ENCODE measurements at places on chromosomes 12 and 14.
A peak's percentile ranks its signal among the peaks of the same experiment; 100 is the strongest.

DNA sequence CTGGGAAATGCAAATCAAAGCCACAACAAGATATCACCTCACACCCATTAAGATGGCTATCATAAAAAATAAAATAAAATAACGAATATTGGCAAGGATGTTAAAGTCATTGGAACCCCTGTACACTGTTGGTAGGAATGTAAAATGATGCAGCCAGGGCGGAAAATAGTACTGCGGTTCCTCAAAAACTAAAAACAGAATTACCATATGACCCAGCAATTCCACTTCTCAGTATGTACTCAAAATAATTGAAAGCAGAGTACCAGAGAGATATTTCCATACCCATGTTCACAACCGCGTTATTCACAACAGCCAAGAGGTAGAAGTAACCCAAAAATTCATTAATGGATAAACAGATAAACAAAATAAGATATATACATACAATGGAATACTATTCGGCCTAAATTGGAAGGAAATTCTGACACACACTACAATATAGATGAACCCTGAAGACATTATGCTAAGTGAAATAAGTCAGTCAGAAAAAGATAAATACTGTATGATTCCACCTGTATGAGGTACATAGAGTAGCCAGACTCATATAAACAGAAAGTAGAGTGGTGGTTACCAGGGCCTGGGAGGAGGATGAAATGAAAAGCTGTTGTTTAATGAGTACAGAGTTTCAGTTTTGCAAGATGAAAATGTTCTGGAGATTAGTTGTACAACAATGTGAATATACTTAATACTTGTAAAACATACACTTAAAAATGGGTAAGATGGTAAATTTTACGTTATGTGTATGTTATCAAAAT lies 84.6 kb downstream of the TXNDC16 start:
- peak; percentile 4 for DNase-seq

GRCh38 chr14:38175658-38176057 lies 32.0 kb upstream of the SSTR1 start:
- no peak for DNase-seq

- DNase-seq: no peak
These were observed 523 bp upstream of the REP15 start for GRCh38 chr12:27695556-27696292.

DNA sequence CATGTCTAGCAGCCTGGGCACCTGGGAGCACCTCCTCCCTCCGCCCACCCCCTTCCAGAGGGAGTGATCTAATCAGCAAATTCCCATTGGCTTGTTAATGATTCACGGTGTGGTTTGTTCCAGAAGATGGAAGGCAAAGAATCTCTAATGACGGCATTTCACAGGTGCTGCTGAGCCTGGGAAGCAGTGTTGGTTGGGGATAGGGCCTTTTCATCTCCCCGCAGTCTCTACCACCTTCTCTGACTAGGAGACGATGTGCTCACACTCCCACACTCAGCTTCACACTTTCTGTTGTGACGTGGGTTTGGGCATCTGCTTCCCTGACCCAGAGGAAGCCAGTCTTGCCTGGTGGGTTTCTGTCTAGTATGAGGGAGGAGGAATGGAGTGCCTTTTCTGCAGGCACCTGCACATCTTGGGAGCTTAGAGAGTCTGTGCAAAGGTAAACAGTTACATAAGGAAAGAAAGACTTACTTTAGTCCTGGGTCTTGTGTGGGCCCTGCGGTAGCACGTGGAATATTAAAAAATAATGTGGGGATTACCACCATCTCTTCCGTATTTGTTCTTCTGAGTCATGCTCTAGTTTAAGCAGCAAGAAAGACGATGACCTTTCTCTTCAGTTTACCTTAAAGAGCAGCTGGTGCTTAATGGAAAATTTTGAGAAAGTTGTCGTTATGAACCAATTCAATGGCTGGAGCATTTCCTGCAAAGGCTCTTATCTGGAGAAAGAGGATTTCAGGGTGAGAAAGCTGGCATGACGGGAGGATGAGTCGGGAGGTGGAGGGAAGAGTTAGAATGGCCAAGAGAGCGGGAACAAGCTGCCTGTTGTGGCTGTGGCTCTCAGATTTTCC lies 70.6 kb upstream of the ARHGAP5 start:
- DNase-seq: no peak

DNA sequence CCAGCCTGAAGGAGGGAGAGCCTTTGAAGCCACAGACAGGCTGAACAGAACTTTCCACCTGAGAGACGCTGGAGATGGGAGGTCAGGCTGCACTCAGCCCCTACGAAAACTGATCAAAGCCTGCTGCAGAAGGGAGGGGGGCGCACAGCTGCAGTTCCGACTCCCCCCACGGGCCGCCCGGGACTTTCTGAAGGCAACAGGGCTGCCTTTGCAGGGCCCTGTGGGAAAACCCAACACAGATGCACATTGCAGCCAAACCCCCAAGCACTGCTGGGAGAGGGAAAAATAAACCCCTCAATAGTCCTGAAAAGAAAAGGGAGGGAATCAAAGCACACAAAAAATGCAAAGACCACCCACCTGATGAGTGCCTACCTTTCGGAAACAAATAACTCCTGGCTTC lies 290.6 kb downstream of the ZFP36L1 start:
- no peak for DNase-seq

- DNase-seq: no peak
These were observed 13.3 kb upstream of the MAX start for GRCh38 chr14:65115615-65116014.
